ENCODE measurements at places on chromosomes 11 and 22.

- DNase-seq, result no peak
Measured at GRCh38 chr11:59273373-59273841, 60.7 kb upstream of the MPEG1 start.

DNA sequence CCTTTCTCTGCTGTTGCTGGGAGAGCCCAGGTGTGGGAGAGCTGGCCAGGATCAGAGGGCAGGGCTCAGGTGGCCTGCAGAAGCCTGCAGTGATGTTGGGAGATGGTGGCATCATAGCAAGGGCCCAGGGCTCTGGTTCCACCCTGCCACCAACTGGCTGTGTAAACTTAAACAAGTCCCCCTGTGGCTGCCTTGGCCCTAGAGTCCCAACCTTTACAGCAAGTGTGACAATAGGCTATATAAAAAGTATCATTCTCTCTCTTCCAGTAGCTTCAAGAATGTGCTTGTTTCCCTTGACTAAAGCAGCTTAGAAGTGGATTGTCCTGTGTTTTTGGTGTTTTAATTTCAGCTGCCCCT lies 201.8 kb upstream of the E2F8 start:
- DNase-seq, result no peak

DNA sequence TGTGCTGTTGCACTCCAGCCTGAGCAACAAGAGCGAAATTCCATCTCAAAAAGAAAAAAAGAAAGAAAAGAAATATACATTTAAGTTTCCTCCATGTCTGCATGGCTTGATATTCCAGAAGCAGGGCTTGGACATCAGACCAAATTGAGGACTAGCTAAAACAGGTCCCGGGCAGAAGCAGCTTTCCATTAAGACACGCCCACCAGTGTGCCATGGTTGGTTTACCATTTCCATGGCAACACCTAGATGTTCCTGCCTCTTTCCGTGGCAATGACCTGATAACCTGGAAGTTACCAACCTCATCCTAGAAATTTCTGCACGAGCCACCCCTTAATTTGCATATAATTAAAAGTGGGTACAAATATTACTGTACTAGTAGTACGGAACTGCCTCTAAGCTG lies 111.3 kb downstream of the NAT10 start:
- peak; percentile 55 for DNase-seq

GRCh38 chr11:6393989-6394670 lies 3.9 kb downstream of the SMPD1 start:
- no peak for DNase-seq

DNA sequence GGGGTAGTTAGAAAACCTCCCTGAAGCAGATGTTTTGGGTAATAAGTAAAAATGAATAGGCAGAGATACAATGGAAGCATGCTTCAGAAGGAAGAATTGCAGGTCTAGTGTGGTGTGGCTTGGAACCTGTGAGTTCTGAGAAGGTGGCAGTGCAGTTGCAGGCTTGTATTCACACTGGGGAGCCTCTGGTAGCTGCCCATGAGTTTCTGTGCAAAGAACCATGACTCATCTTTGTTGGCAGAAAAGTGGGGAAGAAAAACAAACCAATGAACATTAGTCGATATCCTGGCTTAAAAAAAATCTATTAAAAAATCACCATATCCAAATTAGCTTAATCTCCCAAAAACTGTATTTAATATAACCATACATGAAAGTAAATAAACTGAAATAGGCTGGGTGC lies 232.6 kb downstream of the FAT3 start:
- no peak for DNase-seq

- no peak for DNase-seq
Measured at GRCh38 chr11:44531116-44531504, 34.4 kb upstream of the CD82 start.

DNA sequence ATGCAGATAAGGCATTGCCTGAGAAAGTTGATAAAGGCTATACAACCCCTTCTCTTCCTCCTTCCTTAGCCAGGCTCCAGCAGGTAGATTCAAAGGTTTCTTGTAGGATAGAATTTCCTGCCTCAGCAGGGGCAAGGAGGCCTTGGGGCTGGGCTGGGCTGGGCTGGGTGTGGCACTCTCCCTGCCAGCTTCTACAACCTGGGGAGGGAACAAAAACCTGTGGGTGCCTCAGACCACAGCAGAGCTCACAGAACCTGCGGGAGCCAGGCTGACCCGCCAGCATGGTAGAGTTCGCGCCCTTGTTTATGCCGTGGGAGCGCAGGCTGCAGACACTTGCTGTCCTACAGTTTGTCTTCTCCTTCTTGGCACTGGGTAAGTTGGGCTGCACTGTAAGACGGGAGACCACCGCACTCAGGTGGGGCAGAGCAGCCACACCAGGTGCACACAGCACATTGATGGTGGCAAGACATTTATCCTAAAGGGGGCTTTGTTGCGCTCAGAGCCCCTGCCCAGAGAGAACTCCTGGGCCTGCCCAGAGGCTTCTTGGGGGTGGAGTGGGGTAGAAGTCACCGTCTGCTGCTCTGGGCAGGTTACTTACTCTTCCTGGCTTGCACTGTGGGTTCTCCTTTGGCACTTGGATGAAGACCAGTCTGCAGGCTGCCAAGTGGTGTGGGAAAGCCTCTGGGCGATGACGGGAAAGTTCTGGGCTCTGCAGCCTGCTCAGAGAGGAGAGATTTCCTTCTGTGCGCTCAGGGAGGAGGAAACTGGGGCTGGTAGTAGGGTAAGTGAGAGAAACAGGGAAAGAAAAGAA lies at the start of gene MOGAT2:
Gene MOGAT2 (plus strand): TSS at position 231 of the 811 bp plus-strand sequence. CDS start 51 bp downstream, at position 282.
- DNase-seq, result no peak

GRCh38 chr11:67561971-67562619 lies 21.5 kb upstream of the GSTP1 start:
- DNase-seq, result no peak

- DNase-seq, result no peak
Measured at GRCh38 chr22:27930331-27931060, 11.4 kb upstream of the PITPNB start.

- no peak for DNase-seq
Measured at GRCh38 chr11:1667906-1668305, 29.1 kb upstream of the KRTAP5-6 start.

- no peak for DNase-seq
Measured at GRCh38 chr11:75344761-75345454, 6.6 kb downstream of the ARRB1 start.

GRCh38 chr11:70064726-70065317 lies 13.3 kb upstream of the ANO1 start:
- no peak for DNase-seq

DNA sequence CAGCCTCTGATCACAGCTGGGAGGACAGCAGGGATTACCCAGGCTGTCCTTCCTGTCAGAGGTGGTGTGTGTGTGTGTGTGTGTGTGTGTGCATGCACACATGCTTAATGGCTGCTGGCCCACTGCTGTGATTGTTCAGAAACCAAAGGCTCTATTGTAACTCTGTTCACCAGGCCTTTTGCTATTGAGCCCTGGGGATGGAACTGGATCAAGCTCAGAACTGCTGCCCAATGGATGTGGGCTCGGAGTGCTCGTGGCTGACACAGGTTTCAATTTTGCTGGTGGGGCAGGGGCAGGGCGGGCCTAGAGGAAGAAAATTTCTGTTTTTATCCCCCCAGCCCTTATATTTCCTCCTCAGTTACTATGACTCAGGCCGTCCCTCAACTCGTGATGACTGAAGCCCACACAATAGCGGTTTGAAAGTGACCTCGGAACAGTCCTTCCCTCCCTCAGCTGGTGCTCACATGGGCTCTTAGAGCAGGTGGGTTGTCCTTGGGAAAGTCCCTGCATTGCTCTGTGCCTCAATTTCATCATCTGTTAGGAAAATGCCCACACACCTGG lies 359.3 kb downstream of the TENM4 start:
- no peak for DNase-seq

- DNase-seq, result no peak
Measured at GRCh38 chr11:107856981-107857517, 1.5 kb downstream of the SLC35F2 start.

DNA sequence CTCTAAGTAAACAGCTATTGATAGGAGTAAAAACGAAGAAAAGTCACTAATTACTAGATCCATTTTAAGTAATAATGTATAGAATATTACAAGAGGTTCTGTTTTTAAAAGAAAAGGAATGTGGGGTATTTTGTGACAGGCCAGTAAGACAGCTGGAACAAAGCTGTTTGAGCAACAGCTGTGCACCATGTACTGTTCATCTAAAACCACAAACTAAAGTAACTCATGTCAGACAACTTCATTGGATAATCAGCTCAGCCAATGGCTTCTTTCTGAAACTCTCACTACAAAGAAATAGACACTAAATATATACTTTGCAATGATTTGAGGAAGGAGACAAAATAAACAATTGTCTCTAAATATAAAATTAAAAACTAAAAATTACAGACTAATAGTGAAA lies 16.1 kb downstream of the RRAS2 start:
- DNase-seq, result no peak

- no peak for DNase-seq
Measured at GRCh38 chr22:44456661-44457412, 41.2 kb downstream of the RTL6 start.

- DNase-seq, result no peak
Measured at GRCh38 chr22:38172832-38173640, 8.6 kb downstream of the PLA2G6 start.

GRCh38 chr11:10638316-10638925 lies 55.1 kb downstream of the IRAG1 start:
- DNase-seq, result no peak
